Progenitor cell of endocrine pancreas (in vitro differentiated cells): ENCODE measurements at places on chromosomes 3 and 15. TPM values are rescaled to one million over a fixed set of nuclear protein-coding genes. Genes with fewer than 3 reads are reported as not detected.

The CFAP44 gene
- 16.4 and 17.0 TPM in 2 replicates for total RNA-seq

The HIGD2B gene
- not detected in 2 replicates for total RNA-seq

The GALNT15 gene
- 0.18 and 0.46 TPM in 2 replicates for total RNA-seq

The CYP8B1 gene
- not detected in 2 replicates for total RNA-seq

The NANOGP8 gene
- total RNA-seq, result 0.36 and 0.75 TPM in 2 replicates

GRCh38 chr3:63462732-63463131, 184.6 kb downstream of the SYNPR start:
- no peak for DNase-seq
- H3K27ac ChIP-seq, result no peak overlapping the region
- no peaks in the 10 kb centered on the region for H3K4me1 ChIP-seq
- H3K36me3 ChIP-seq, result no peaks in the 10 kb centered on the region

DNA sequence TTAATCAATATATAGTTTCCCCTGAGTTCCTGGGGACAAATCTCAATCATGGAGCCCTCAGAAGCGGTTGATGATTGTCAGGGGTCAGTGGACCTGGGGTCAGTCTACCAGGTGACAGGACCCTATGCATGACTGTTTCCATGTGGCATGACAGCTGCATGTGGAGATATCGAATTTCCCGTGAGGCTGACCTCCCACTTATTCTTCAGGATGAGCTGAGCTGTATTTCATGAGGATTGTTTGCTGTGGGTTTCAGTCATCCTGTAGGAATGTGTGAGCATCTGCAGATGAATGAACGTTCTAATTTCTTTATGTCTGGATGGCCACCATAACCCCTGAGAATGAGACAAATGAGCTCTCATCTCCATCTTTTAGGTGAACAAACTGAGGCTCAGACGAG, 93.0 kb upstream of the HES1 start:
- no peak overlapping the region for H3K27ac ChIP-seq
- H3K4me1 ChIP-seq, result peaks cover 16% of the 10 kb centered on the region
- no peak for DNase-seq

GRCh38 chr3:175340338-175341015, 481.3 kb downstream of the NAALADL2 start:
- H3K27me3 ChIP-seq, result no peaks in the 10 kb centered on the region
- no peaks in the 10 kb centered on the region for H3K36me3 ChIP-seq

DNA sequence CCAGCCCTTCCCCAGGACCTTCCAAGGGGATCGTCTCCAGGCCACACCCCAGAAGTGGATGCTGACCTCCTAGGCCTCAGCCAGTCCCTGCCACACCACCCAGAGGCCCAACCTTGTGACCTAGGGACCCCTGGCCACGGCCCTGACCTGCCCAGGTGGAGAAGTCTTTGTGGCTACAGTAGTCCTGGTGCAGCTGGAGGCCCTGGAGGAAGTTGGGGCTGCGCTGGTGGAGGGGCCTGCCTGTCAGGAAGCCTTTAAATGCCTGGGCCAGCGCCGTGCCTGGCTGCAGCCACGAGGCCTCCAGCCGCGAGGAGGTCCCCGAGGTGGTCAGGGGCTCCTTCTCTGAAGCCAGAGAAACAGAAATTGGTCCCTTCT, 23.4 kb downstream of the PLA2G4D start:
- H3K27ac ChIP-seq, result no peak overlapping the region
- H3K36me3 ChIP-seq, result no peaks in the 10 kb centered on the region
- H3K4me3 ChIP-seq, result no peak overlapping the region

GRCh38 chr3:25021816-25022215, 406.2 kb upstream of the RARB start:
- no peak overlapping the region for H3K27ac ChIP-seq
- H3K36me3 ChIP-seq, result no peaks in the 10 kb centered on the region
- no peak for DNase-seq
- H3K4me1 ChIP-seq, result peaks cover 7% of the 10 kb centered on the region

DNA sequence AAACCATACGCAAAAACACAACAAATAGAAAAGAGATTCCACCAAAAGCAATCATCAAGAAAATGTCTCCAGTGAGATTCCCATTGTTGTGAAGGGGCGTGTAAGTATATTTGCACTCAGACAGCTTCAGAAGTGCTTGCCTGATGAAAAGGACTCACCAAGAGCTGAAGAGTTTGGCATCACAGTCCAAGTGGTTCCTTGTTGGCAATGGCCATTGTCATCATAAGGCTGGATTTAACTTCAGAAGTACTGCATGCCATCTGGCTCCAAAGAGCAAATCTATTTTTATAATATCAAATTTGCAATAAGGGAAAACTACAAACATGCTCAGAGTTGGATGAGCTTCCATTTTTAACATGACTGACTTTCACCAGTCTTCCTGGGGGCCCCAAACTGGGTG, 505.3 kb upstream of the NR2F2 start:
- H3K27me3 ChIP-seq, result no peaks in the 10 kb centered on the region
- H3K27ac ChIP-seq, result no peak overlapping the region
- no peaks in the 10 kb centered on the region for H3K36me3 ChIP-seq
- no peak for DNase-seq

GRCh38 chr3:100993309-100993708, at the start of gene ABI3BP:
Gene ABI3BP, minus strand, starts transcription at chr3:100993421. Its CDS starts 37 bp downstream, at chr3:100993384.
- no peaks in the 10 kb centered on the region for H3K27me3 ChIP-seq
- H3K4me1 ChIP-seq, result peaks cover 2% of the 10 kb centered on the region
- DNase-seq, result no peak
- H3K36me3 ChIP-seq, result no peaks in the 10 kb centered on the region
- H3K4me3 ChIP-seq, result no peak within 1 kb of the TSS

- H3K4me1 ChIP-seq, result no peaks in the 10 kb centered on the region
- H3K36me3 ChIP-seq, result peaks cover 2% of the 10 kb centered on the region
- H3K27ac ChIP-seq, result no peak overlapping the region
These were observed 12.9 kb upstream of the ULK3 start for GRCh38 chr15:74855857-74856256.

DNA sequence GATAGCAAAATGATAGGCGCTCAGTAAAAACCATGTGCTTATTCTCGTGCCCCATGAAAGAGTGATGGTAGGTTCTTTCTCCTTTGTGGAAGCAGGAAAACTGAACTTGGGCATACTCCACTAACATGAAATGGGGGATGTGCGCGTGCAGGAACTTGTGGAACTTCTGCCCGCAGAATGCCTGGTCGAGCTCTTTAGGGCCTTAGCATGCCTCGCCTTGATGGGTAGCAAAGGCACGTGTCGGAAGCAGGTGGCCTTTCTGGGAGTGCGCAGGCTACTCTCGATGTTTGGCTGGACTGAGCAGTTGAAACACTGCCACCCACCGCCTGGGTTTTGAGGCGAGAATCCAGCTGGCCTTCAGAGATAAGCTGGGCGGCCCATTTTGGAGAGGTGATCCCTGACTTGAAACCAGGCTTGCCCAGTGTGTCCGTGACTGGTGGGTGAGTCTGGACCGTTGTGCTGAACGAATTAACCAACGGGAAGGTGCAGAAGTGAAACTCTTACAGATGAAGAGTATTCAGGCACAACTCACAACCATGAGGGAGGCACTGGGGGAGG, 842 bp downstream of the PCCB start:
- H3K4me3 ChIP-seq, result peak overlapping the region; percentile 91
- peaks cover 16% of the 10 kb centered on the region for H3K4me1 ChIP-seq
- H3K36me3 ChIP-seq, result peaks cover 1% of the 10 kb centered on the region
- H3K27me3 ChIP-seq, result no peaks in the 10 kb centered on the region
- peak overlapping the region; percentile 99 for H3K27ac ChIP-seq
- no peak for DNase-seq

DNA sequence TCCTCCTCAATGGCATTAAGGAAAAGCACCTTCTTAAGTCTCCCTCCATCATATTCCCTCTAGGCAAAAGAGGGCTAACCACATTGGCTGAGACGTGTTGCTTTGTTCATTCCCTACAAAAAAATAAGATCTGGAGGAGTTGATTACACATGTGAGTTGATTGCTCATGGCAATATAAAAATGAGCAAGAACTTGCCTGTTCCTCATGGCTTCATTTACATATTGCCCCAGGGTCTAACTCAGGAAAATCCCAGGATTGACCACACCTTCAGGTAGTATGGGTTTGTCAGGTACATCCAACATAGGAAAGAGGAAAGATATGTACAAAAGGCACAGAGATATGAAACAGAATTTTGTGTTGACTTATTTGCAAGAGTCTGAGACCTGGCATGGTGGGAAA, 35.5 kb downstream of the NFKBIZ start:
- no peaks in the 10 kb centered on the region for H3K36me3 ChIP-seq
- H3K27me3 ChIP-seq, result no peaks in the 10 kb centered on the region
- H3K27ac ChIP-seq, result no peak overlapping the region
- H3K4me1 ChIP-seq, result no peaks in the 10 kb centered on the region

DNA sequence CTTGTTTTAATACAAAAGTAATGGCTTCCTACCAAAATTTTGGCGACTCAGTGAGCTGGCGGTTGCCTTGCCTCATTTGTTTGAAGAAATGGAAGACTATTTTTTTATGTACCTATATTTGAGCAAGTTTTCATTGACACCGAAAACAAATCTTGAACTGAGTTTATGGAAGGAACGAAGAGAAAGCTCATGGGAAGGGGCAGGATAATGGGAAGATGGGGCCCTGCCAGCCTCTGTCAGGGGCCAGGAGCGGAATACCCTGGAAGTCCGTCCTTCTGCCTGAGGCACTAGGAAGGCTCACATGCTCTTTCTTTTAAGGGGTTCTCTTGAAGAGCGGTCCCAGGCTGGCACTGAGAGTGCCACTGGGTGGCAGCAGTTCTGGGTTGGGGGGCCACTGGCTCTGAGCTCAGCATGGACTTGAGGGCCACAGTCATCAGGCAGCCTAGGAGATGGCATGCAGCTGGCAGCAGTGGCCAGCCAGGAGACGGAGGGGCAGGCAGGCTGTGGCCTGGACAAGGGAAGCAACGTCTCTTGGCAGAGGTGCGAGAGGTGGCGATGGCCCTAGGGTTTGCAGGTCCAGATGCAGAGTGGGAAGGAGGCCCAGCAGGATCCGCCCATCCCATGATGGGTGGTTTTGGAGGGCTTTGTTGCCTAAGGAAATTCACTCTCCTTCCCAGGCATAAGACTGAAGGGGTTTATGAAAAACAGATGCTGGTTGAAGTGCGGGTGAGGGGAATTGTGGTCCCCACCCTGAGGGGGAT, 41.6 kb downstream of the ISG20 start:
- H3K27ac ChIP-seq, result no peak overlapping the region
- no peaks in the 10 kb centered on the region for H3K36me3 ChIP-seq
- no peaks in the 10 kb centered on the region for H3K4me1 ChIP-seq
- peaks cover 20% of the 10 kb centered on the region for H3K27me3 ChIP-seq
- no peak overlapping the region for H3K4me3 ChIP-seq

DNA sequence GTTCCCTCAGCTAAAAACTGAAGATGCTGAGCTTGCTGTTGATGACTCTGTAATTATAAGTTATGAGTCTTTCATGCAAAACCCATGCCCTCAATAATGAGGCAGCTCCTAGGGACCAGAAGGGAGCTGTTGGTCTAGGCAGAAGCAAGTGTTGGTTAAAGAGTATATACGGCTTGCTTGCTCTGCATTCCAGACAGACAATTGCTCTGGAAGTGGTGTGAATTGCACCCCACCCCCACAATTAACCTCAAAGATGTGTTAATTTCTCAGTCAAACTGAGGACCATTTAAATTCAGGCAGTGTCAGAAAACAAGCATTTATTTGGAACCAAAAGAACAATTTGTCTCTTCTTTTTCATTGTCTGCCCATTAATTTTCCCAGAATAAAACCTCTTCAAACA, 163.5 kb upstream of the EOMES start:
- peaks cover 11% of the 10 kb centered on the region for H3K27me3 ChIP-seq
- no peak for DNase-seq
- H3K36me3 ChIP-seq, result no peaks in the 10 kb centered on the region
- H3K4me3 ChIP-seq, result no peak overlapping the region

DNA sequence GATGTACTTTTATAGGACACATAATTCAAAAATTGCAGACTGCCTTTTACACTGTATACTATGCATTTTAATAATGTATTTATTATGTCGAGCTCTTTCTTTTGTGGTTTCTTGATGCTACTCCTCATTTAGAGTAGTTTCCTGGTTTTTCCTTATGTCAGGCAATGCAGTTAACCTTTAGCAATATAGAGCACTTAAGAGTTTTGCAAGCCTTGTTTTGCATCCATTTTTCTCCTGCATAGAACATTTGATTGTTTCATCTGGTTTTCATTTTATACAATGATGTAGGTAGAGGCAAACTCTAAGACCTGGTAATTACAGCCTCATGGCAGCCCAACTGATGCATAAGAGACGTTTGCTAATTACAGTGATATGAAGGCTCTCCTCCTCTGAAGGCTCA, 86.3 kb downstream of the PDZRN3 start:
- peaks cover 9% of the 10 kb centered on the region for H3K4me1 ChIP-seq
- no peak for DNase-seq
- no peak overlapping the region for H3K4me3 ChIP-seq
- no peak overlapping the region for H3K27ac ChIP-seq
- no peaks in the 10 kb centered on the region for H3K27me3 ChIP-seq
